ENCODE measurements at places on chromosomes 12 and 14.

DNA sequence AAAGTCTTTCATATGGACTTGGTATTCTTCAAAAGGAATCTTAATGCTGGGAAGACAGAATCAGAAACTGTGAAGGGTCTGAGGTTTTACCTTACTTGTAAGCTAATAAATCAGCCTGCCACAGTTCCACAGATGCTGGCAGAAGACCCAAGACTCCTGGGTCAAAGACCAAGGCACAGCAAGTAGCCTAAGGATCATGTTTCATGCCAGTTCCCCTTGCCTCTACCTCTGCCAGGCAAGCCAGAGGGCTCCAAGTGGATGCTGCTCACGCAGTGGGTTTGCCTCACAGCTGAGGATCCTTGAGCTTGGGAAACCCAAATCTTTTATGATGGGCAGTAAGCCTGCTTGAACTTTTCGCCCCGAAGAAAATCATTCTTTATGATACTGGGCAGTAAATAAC is 15.2 kb upstream of the RXYLT1 start:
- no peak for DNase-seq

DNA sequence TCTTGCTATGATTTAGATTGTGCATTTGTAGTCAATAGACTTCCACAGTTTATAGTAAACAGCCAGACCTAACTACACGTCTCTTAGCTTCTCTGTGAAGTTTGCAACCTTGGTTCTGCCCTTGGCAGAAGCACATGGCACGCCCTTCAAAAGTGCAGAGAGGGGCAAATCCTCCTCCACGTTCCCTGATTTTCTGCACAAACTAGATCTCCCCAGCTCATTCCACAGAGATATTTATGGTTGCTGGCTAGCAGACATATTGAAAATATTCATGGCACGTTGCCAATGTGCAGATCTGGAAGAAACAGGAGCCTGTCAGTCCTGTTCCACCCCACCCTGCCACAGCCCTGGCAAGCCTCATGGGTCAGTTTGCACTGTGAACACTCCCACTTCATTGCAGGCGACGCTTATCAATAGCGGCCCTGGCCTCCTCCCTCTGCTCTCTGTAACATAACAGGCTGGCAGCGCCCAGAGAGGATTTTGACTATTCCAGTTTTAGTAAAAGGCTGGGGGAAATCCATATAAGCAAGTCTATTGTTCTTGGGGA is 6.5 kb upstream of the LGALS3 start:
- DNase-seq, result no peak

GRCh38 chr12:10220398-10221077 is 7.9 kb downstream of the GABARAPL1 start:
- no peak for DNase-seq

GRCh38 chr12:112097641-112098040 is 10.9 kb downstream of the NAA25 start:
- no peak for DNase-seq

- no peak for DNase-seq
Observed at GRCh38 chr12:124466216-124467128, 100.9 kb downstream of the NCOR2 start.

DNA sequence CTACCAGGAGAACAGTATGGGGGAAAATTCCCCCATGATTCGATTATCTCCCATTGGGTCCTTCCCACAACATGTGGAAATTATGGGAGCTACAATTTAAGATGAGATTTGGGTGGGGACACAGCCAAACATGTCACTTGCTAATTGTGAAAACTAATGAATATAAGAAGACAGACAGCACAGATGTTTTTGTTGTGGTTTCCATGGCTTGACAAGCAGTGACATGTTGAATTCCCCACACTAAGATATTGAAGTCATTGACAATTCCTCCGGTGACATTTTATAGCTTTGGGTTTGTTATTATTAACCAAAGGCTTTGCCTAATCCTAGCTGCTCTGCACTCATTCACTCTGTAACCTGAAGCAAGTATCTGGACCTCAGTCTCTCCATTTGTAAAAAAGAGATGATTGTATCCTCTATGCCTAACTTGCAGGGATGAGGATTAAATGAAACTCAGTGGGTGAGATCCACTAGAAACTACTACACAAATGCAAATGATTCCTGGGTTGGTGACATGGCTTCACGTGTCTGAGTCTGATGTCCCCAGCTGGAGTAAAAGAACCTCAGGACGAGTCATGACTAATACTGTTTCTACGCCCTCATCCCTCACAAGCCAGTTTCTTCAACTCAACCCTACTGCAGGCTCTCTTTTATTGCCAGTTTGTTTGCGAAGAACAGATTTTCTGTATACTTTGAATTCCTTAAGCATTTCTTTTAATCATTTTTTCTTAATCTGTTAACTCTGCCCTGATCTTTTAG is 71.6 kb downstream of the ASCL1 start:
- no peak for DNase-seq

DNA sequence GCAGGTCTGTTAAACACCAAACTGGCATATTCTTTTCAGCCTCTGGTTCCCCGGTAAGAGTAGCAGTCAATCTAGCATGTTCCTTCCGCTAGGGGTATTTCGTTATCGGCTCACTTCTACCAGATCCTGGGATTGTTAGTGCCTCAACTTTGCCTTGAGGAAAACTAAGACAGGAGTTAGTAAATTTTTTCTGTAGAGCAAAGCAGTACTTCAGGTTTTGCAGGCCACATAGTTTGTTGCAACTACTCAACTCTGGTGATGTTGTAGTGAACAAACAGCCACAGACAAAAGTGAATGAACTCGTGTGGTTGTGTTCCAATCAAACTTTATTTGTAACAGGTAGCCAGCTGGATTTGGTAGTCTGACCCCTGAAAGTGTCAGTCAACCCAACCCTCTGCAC is 6.3 kb upstream of the CDH24 start:
- no peak for DNase-seq
